MCF 10A (cell line): ENCODE measurements at places on chromosomes 5 and 9. TPM values are rescaled to one million over a fixed set of nuclear protein-coding genes. Genes with fewer than 3 reads are reported as not detected.

Gene ACOT12
- total RNA-seq: not detected in 2 replicates

Gene SCGB3A2
- not detected in 2 replicates for total RNA-seq

Gene HMCN2
- total RNA-seq: not detected in 2 replicates

Gene INSL4
- total RNA-seq: not detected in 2 replicates

Gene CTSV
- total RNA-seq: 1.9 and 2.8 TPM in 2 replicates

Gene COL5A1
- total RNA-seq: not detected in 2 replicates

Gene CCNI2
- total RNA-seq: 0.12 and 0.16 TPM in 2 replicates

Gene ZNF618
- 4.8 and 6.6 TPM in 2 replicates for total RNA-seq

Gene RGMB
- 17.5 and 20.3 TPM in 2 replicates for total RNA-seq

Gene WDR38
- total RNA-seq: not detected in 2 replicates

Gene FOXI1
- not detected in 2 replicates for total RNA-seq

Gene DOCK8
- 5.2 and 5.7 TPM in 2 replicates for total RNA-seq

Gene EIF4E1B
- not detected in 2 replicates for total RNA-seq
